ENCODE measurements at places on chromosomes 2 and 18. TPM values are rescaled to one million over a fixed set of nuclear protein-coding genes. Genes with fewer than 3 reads are reported as not detected.

- no peak overlapping the region for H3K4me3 ChIP-seq
- DNase-seq: no peak
- peaks cover 13% of the 10 kb centered on the region for H3K4me1 ChIP-seq
- H3K27ac ChIP-seq: no peak overlapping the region
Observed at GRCh38 chr2:239296020-239296932, 104.5 kb downstream of the HDAC4 start.

DNA sequence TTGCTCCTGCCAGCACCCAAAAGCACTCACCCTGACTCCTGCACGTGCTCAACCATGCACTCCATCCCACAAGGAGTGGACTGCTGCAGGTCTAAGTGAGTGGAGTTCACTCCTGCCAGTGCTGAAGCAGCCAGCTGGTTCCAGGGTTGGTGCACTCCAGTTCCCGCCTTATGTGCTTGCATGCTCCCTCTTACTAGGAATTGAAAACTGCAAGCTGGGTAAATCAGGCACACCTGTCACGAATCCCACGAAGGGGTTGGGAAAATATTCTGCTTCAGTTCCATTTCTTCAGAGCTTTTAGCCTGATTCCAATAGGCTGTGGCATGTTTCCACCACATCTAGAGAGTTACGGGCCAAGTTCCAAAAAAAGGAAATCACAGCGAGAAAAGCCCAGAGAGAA is 1365.5 kb upstream of the CHAC2 start:
- no peaks in the 10 kb centered on the region for H3K4me1 ChIP-seq
- no peak for DNase-seq
- H3K27ac ChIP-seq: no peak overlapping the region
- H3K4me3 ChIP-seq: no peak overlapping the region

DNA sequence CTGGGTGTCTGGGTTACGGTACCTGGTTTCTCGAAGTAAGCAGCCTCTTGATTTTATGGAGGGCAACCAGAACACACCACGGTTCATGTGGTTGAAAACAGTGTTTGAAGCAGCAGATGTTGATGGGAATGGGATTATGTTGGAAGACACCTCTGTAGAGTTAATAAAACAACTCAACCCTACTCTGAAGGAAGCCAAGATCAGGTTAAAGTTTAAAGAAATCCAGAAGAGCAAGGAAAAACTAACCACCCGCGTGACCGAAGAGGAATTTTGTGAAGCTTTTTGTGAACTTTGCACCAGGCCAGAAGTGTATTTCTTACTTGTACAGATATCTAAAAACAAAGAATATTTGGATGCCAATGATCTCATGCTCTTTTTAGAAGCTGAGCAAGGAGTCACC is 279.8 kb downstream of the PLCL1 start:
- no peak overlapping the region for H3K4me3 ChIP-seq
- no peaks in the 10 kb centered on the region for H3K36me3 ChIP-seq
- H3K4me1 ChIP-seq: no peaks in the 10 kb centered on the region
- no peak overlapping the region for H3K27ac ChIP-seq

- H3K4me3 ChIP-seq: no peak overlapping the region
- H3K4me1 ChIP-seq: no peaks in the 10 kb centered on the region
- no peaks in the 10 kb centered on the region for H3K27me3 ChIP-seq
Observed at GRCh38 chr2:133434959-133435668, 133.1 kb downstream of the NCKAP5 start.

- DNase-seq: no peak
- no peaks in the 10 kb centered on the region for H3K27me3 ChIP-seq
- no peaks in the 10 kb centered on the region for H3K36me3 ChIP-seq
- no peak overlapping the region for H3K4me3 ChIP-seq
- no peak overlapping the region for H3K27ac ChIP-seq
Observed at GRCh38 chr18:76457475-76457874, 37.6 kb downstream of the ZNF516 start.

DNA sequence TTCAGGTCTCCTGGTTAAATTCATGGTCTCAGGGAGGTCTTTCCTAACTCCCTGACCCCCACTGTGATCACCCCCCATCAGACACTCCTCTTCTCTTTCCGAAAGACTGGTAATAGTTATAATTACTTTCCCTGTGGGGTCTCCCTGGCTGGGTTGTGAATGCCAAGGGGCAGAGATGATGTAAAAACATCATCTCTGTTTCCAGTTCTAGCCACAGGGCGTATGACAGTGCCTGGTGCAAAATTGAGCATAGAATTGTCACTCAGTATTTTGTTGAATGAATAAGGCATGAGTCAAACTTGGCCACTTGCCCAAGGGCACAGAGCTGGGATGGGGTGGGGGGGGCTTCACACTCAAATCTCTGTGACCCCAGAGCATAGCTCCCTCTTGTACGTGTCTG is 65.2 kb downstream of the LTBP1 start:
- no peaks in the 10 kb centered on the region for H3K36me3 ChIP-seq
- H3K27me3 ChIP-seq: no peaks in the 10 kb centered on the region
- peak overlapping the region; percentile 22 for H3K27ac ChIP-seq
- H3K4me1 ChIP-seq: peaks cover 45% of the 10 kb centered on the region
- peak; percentile 47 for DNase-seq

- peaks cover 29% of the 10 kb centered on the region for H3K36me3 ChIP-seq
- no peak overlapping the region for H3K27ac ChIP-seq
- peak overlapping the region; percentile 77 for H3K4me3 ChIP-seq
Observed at GRCh38 chr2:9631878-9632700, 1.3 kb upstream of the YWHAQ start.

GRCh38 chr18:64258111-64258650 is 109.3 kb upstream of the LINC00305 start:
- no peaks in the 10 kb centered on the region for H3K27me3 ChIP-seq
- H3K36me3 ChIP-seq: no peaks in the 10 kb centered on the region
- DNase-seq: no peak
- H3K4me3 ChIP-seq: no peak overlapping the region
- H3K4me1 ChIP-seq: no peaks in the 10 kb centered on the region
- no peak overlapping the region for H3K27ac ChIP-seq

- H3K27ac ChIP-seq: no peak overlapping the region
- DNase-seq: no peak
- no peaks in the 10 kb centered on the region for H3K27me3 ChIP-seq
- no peaks in the 10 kb centered on the region for H3K4me1 ChIP-seq
- no peak overlapping the region for H3K4me3 ChIP-seq
Observed at GRCh38 chr18:3036108-3036507, 23.2 kb upstream of the LPIN2 start.

- DNase-seq: no peak
- H3K4me1 ChIP-seq: no peaks in the 10 kb centered on the region
- H3K4me3 ChIP-seq: no peak overlapping the region
- H3K27me3 ChIP-seq: no peaks in the 10 kb centered on the region
- H3K36me3 ChIP-seq: no peaks in the 10 kb centered on the region
Observed at GRCh38 chr2:105070010-105070865, 32.4 kb downstream of the MRPS9 start.

DNA sequence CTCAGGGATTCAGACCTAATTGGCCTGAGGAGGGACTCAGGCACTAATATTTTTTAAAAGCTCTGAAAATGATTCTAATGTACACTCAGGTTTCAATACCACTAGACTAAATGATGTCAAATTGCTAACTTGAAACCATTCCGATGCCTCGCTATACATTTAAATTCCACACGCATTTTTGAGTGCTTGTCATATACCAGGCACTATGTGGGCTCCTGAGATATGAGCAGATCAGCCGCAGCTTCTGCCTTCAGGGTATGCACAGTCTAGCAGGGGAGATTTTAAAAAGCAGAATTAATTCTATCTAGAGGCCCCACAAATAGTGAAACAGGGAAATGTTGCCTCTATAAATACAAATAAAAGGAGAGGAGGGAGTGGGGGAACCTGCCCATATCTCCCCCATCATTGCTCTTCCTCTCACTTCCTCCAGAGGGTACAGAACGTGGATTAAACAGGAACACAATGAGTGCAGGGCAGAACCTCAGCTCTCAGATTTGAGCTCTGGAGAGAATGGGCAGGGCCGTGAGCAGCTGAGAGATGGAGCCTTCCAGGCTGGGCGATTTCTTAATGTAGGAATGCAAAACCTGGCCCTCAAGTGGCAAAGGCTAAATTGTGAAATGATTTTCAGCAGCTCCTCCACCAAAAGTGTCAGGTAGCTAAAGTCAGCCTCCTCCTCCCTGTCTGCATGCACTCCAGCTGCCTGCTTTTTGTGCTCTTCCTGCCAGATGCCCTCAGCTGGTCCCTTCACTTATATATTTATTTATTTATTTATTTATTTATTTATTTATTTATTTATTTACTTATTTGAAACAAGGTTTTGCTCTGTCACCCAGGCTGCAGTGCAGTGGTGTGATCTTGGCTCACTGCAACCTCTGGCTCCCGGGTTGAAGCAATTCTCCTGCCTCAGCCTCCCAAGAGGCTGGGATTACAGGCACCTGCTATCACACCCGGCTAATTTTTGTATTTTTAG is 24.6 kb upstream of the LBH start:
- DNase-seq: peak; percentile 43
- H3K36me3 ChIP-seq: no peaks in the 10 kb centered on the region
- H3K27ac ChIP-seq: no peak overlapping the region
- peaks cover 3% of the 10 kb centered on the region for H3K27me3 ChIP-seq

DNA sequence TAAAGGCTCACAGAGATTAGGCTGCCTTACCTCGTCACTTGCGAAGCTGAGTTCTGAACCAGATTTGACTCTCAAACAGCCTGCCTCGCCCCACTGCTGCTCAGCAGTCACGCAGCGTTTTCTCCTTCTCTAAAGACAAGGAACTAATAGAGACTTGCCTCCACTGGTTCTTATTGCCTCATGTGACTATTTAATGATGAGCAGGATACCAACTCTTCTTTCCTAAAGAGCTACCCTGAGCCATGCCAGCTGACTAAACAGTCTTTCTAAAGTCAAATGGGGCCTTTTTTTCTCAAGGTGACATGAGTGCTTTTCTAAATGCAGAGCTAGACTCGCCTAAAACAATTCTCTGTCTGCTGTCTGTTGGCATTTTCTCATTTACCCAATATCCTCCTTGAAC is 147.5 kb downstream of the NCKAP5 start:
- DNase-seq: no peak
- H3K4me3 ChIP-seq: no peak overlapping the region
- H3K27ac ChIP-seq: no peak overlapping the region
- H3K27me3 ChIP-seq: peaks cover 11% of the 10 kb centered on the region
- no peaks in the 10 kb centered on the region for H3K36me3 ChIP-seq

GRCh38 chr18:28178720-28179119 is 1.8 kb upstream of the CDH2 start:
- DNase-seq: no peak
- no peaks in the 10 kb centered on the region for H3K36me3 ChIP-seq
- H3K4me1 ChIP-seq: no peaks in the 10 kb centered on the region

DNA sequence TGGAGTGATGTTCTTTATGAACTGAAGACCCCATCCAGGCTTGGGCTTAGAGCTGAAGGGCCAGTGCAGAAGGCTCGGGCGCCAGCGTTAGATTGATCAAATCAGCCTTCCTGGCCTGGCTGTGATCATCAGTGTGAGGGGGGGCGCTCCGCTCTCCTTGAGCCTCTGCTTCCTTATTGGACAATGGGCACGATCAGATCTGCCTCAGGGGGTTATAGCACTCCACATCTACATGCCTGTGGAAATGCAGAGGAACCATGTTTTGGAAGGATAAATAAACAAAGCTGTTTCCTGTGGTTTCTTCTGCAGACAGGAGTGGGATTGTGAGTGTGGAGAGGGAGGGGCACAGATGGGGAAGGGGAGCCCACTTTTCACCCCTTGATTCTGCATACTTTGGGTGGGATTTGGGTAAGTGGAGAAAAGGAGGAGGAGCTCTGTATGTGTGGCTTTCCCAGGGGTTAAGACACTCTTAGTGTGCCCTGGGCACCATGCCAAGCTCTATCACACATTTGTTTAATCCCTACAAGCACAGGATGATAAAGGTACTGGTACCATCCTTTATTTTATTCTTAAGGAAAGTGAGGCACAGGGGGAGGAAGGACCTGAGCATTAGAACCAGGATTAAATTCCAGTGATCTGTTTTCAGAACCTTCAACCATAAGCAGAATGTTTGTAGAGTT is 150.5 kb downstream of the EN1 start:
- no peaks in the 10 kb centered on the region for H3K27me3 ChIP-seq
- no peak overlapping the region for H3K27ac ChIP-seq
- no peaks in the 10 kb centered on the region for H3K36me3 ChIP-seq
- no peaks in the 10 kb centered on the region for H3K4me1 ChIP-seq

GRCh38 chr2:7237466-7237865 is 320.3 kb downstream of the RNF144A start:
- DNase-seq: no peak
- no peaks in the 10 kb centered on the region for H3K36me3 ChIP-seq
- 0 out of 2 replicates have a peak, but pooled peaks cover 4% of the 10 kb centered on the region for H3K27me3 ChIP-seq
- no peak overlapping the region for H3K4me3 ChIP-seq
- H3K27ac ChIP-seq: no peak overlapping the region
- no peaks in the 10 kb centered on the region for H3K4me1 ChIP-seq

DNA sequence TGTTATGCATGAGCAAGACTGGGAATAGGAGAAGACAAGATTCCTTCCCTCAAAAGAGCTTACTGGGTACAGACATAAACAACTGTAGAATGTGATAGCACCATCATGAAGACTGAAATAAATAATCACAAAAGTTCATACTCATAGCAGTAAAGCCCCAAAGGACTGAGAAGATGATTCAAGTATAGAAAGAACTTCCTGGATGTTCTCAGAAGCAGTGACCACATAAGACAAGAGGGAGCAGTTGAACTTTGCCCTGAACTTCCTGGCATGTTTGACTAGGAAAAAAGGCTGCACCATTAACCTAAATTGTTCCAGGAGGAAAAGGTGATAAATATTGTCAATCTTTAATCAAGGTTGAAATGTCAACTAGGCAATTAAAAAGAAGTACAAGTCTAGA is 57.8 kb upstream of the CCDC141 start:
- no peak overlapping the region for H3K4me3 ChIP-seq
- H3K4me1 ChIP-seq: peaks cover 20% of the 10 kb centered on the region
- H3K27me3 ChIP-seq: no peaks in the 10 kb centered on the region
- peak overlapping the region; percentile 57 for H3K27ac ChIP-seq

GRCh38 chr2:207813221-207813916 is 43.7 kb upstream of the FZD5 start:
- H3K27me3 ChIP-seq: no peaks in the 10 kb centered on the region
- no peaks in the 10 kb centered on the region for H3K36me3 ChIP-seq
- no peak for DNase-seq
- H3K27ac ChIP-seq: no peak overlapping the region
- peaks cover 21% of the 10 kb centered on the region for H3K4me1 ChIP-seq
- no peak overlapping the region for H3K4me3 ChIP-seq

GRCh38 chr18:46425511-46425910 is 231.5 kb downstream of the LOXHD1 start:
- no peaks in the 10 kb centered on the region for H3K36me3 ChIP-seq
- no peak for DNase-seq
- no peak overlapping the region for H3K4me3 ChIP-seq
- peaks cover 8% of the 10 kb centered on the region for H3K4me1 ChIP-seq
- H3K27ac ChIP-seq: no peak overlapping the region

GRCh38 chr2:10150436-10150835 is 27.9 kb downstream of the RRM2 start:
- H3K4me3 ChIP-seq: no peak overlapping the region
- H3K4me1 ChIP-seq: no peaks in the 10 kb centered on the region
- H3K27ac ChIP-seq: no peak overlapping the region
- peaks cover 50% of the 10 kb centered on the region for H3K36me3 ChIP-seq

Gene SOCS6
- total RNA-seq: 9.6 TPM

Gene ZNF521
- 17.6 TPM for total RNA-seq

Gene MORN2
- total RNA-seq: 18.2 TPM

Data from SJCRH30 (cell line).